ENCODE measurements at places on chromosomes 7 and 10.

GRCh38 chr7:75866489-75867389, 12.1 kb upstream of the RHBDD2 start:
- DNase-seq: peak; percentile 82

GRCh38 chr7:64183126-64183742, 23.8 kb upstream of the ZNF735 start:
- no peak for DNase-seq

GRCh38 chr7:134900166-134900982, 85.9 kb upstream of the AGBL3 start:
- no peak for DNase-seq

DNA sequence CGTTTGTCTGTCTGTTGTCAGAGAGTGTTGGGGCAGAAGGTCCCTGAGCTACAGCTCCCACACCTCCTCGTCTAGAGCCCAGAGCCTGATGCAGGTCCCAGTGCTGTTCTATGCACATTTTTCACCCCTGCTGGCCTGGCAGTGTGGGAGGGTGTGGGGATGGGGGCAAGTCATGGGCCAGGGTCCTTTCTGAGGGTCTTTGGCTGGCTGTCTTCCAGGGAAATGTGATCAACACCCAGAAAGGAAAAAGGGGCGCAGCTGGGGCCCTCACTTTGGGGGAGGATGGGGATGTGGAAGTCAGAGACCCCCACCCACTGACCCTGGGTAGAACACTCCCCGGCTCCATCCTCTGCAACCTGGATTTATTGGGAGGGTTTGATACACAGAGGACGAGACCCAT, 50.0 kb upstream of the ZNF716 start:
- DNase-seq: no peak

DNA sequence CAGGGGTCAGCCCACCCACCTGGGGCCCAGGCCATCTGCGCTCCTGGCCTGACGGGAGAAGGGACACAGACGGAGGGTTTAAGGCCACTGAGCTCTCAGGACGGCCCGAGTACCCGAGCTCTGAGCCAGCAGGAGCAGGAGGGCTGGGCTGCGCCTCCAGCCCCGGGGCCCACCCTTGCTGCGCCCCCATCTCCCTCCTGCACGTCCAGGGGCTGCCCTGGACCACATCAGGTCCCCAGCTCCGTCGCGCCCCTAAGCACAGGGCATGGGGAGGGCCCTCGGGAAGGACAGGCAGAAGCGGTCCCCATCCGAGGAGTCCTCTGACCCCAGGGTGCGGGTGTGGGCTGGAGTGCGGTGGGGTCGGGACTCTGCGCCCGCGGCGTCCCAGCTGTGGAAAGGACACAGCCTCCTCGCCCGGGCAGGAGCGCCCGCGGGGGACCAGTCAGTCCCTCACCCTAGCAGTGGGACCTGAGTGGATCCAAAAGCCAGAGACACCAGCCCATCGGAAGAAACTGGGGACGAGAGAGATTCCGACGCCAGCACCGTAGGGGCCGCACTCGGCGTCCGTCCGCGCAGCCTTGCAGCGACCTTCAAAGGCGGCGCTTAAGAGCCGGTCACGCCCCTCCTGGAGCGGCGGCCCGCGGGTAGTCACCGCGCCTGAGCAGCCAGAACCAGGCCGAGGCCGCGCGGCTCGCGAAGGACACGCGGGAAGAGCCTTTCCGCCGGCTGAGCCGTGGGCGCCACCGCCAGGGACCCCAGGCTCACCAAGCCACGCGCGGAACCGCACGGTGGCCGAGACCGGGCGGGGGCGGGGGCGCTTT, 15.9 kb downstream of the CAMK2B start:
- no peak for DNase-seq

DNA sequence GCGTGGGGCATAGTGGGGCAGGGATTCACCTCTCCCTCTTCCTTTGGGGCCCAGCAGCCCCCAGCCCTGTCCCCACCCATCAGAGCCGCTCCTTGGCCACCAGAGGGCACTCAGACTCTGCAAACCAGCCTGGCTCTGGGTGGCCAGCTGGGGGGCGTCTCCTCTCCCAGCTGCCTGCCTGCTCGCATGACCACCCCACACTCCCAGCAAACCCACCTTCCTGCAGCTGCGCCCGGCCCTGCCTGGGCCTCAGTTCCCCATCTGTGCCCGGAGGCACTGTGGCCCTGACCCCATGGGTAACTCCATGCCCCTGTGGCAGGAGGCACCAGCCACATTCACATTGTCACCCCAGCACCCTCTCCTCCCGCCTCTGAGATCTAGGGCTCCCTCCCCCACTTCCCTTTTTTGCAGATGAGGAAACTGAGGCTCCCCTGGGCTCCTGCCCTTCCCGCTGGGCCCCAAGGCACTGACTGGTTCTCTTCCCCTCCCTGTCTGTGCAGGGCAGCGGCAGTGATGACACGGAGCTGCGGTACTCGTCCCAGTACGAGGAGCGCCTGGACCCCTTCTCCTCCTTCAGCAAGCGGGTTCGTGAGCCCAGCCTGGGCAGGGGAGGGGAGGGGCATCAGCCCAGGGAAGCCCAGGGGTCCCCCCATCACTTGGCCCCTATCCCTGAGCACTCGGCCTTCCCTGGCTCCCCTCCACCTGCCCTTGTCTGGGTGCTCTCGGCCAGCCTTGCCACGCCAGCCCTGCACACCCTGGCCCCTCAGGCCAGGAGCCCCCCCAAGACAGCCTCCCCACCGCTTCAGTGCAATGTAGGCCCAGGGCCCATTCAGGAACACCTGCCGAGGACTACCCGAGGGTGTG, 6.9 kb upstream of the SH2B2 start:
- DNase-seq: peak; percentile 85

GRCh38 chr7:124956160-124956559, 26.5 kb upstream of the POT1 start:
- DNase-seq: no peak

DNA sequence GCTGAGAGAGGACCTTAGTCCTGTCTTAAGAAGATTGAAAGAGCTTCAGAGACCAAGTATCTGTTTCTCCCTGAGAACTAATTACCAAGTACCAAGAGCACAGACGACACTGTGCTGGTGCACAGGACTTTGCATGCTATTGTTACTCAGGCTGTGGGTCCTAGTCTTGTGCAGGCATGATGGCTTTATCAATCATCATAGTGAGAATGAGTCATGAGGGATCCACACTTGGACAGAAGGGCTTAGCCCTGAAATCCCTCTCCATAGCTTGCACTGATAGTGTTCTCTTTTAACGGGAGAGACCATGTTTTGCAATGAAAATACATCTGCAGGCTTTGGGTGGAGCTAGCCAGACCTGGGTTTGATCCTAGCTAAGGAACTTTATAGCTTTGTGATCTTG, 93.3 kb downstream of the SORCS3 start:
- no peak for DNase-seq

DNA sequence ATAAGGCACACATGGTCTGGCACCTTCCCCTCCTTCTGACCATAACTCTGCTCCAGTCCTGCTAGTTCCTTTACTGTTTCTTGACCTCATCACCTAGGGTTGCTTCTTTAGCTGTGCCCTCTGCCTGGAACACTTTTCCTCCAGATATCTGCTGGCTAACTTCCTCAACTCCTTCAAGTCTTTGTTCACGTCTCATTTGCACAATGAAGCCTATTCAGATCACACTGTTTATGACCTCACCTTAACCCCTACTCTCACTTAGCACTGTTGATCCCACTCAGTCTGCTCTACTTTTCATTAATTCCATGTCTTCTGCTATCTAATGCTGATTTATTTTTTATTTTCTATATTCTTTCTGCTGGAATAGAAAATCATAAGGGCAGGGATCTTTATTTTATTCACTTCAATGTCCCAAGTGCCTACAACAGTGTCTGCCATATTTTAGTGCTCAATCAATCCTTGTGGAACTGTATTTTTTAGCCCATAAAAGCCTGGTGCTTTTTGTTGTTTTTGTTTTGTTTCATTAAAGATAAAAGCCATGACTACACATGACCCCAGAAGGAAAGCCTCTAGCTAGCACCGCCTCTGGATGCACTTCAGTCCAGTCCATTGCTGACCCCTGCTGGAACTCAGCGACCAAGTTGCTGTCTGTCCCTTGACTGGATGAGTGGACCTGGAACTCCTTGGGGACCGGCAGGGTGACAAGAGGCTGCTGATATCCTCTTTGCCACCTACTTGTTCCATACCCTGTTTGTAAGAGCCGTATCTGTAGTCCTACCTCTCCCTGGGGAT, 12.3 kb downstream of the KLF14 start:
- peak; percentile 90 for DNase-seq

DNA sequence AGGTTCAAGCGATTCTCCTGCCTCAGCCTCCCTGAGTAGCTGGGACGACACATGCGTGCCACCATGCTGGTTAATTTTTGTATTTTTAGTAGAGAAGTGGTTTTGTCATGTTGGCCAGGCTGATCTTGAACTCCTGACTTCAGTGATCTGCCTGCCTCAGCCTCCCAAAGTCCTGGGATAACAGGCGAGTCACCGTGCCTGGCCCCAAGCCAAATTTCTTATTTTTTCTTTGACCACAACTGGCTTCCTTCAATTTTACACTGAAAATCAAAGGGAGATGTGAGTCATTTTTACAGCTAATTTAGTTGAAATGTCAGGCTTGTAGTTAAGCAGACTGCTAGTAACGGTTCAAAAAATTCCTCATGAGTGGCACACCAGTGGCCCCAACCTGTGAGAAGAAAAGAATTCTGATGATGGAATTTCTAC, 7.8 kb downstream of the RNF216 start:
- DNase-seq: peak; percentile 49

DNA sequence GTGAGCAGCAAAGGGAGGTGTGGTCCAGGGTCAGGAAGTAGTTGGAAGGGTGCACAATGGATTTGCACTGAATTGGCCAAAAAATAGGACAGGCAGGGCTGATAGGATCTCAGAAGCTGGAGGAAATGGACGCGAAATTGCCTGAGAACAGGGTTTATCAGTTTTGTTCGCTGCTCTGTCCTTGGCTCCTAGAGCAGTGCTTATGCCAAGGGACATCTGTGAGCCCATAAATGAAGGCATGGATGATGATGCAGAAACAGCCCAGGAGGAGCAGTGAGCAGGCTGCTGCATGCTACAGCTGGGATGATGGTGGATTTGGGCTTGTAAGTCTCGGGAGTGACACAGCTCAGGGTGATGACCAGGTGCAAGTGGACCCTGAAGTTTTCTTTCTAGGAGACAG, 204.7 kb downstream of the PRPF18 start:
- no peak for DNase-seq

DNA sequence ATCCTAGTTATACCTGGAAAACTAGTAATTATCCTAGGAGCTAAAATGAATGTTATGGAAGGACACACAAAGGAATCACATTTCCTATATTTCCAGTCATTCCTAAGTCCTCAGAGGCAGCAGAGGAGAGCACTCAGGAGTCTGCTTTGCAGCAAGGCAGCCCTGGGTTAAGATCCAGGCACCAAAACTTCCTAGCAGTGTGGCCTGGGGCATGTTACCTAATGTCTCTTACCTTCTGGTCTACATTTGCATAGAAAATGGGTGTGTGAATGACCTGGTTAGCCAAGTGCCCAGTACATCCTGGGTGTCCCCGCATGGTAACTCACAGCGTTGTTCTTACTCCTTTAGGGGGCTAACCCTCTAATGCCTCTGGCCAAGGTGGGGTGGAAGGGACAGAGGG, 135.9 kb downstream of the TAX1BP1 start:
- no peak for DNase-seq

DNA sequence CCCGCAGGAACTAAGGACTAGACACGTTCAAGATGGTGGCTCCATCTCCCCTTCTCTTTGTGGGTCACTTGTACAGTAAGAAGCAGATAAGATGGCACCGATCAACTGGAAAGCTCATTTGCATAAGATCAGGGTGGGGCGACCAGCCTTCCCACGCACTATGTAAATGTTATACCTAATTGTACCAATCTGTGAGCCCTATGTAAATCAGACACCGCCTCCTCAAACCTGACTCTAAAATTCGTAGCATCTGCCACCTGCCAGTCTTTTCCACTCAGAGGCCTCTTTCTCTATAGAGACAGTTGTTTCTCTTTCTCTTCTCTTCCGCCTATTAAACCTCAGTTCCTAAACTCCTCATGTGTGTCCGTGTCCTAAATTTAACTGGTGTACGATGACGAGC, 324.5 kb downstream of the PHF14 start:
- no peak for DNase-seq

- DNase-seq: no peak
Measured at GRCh38 chr7:66602159-66602558, 26.5 kb upstream of the KCTD7 start.

DNA sequence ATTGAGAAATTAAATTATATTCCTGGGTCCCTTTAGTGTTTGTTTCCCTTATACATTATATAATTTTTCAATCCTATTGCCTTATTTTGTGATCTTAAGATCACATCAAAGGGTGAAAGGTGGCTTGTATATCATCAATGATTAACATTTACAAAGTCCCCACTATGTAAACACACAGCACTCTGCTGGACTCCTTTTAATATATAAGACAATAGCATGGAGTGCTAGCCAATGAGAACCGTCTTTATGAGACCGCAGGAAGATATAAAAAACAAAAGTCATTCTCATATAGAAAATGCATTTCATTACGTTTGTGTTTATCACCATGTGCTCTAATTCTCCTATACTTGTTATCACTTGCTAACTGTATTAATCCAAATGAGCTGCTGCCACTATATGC, 108.5 kb downstream of the HOXA1 start:
- no peak for DNase-seq

- DNase-seq: no peak
Measured at GRCh38 chr10:44198780-44199097, 186.2 kb downstream of the CXCL12 start.

DNA sequence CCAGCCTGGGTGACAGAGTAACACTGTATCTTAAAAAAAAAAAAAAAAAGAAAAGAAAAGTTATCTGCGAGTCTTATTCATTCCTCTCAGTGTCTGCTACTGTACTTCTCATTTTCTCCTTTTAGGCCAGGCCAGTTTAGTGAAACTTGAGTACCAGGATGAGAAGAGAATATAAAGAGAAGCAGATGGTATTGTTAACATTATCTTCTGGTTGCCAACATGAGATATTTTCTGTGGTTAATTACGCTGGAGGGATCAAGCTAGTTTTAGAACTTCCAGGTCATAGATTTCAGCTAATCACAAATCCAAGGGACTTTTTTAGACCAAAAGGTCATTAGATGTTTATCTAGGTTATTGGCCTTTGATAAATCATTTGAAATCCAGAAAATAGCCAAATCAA, 252.6 kb upstream of the SMIM30 start:
- DNase-seq: no peak

DNA sequence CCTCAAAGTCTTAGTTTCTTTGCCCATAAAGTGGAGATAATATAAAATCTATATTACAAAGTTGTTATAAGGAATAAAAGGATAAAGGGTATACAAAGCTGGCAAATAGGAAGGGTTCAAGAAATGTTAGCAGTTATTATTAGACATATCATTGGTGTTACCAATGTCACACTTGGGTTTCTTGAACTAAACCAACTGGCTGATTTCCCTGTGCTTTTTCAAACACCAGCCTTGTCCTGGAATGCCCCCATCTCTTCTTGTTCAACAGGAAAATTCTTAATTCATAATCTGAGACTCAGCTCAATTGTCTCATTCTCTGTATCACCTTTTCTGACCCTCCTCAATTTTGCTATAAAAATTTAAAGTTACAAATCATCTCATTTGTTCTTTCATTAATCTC, 143.7 kb upstream of the LRRTM3 start:
- no peak for DNase-seq

Data from SK-MEL-5 (cell line).